Stimulated activated CD4-positive, alpha-beta T cell treated with anti-CD3 and anti-CD28 coated beads, Interleukin-4, amount 100 ng/mL, for 4 hours (primary cell): ENCODE measurements at places on chromosomes 3 and 15.
A peak's percentile ranks its signal among the peaks of the same experiment; 100 is the strongest.

DNA sequence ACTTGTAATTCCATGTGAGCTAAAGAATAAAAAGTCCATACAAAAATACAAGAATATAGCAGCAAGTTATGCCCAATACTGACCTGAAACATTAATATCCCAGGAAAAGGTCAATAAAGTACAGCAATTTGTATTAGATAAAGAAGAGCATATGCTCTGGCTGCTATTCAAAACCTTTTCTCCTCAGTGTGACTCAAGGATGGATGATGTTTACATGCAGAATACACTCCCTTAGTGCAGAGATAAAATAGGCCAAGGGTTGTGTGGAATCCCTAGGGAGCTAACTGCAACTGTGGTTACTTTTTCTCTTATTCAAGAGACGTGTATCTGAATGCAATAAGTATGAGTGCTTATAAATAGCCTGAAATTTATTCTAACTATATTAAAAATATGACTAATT, 78.7 kb downstream of the SLC9A9 start:
- DNase-seq = no peak

GRCh38 chr3:161371441-161372320, at the start of gene SPTSSB:
TSS of gene SPTSSB (minus strand) at chr3:161371517. CDS start at chr3:161346323, 25,194 bp downstream.
- DNase-seq = peak; percentile 56

DNA sequence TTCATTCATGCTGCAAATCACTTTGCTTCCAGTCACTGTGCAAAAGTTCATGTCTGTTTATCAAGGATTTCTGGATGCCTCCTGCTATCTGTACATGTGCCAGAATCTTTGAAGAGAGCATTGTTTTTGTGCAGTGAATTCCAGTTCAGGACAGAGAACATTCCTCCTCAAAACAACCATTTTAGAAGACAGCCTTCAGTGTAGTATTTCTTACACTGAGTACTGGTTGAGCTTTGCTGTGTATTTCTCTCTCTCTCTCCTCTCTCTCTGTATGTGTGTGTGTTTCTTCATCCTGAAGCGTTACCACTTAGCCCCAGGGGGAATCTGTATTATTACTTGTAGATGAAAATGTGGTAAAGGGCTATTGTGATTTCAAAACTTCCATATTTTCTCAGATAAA, 123.8 kb upstream of the CHL1 start:
- DNase-seq = no peak

GRCh38 chr15:80176443-80176842, 23.6 kb downstream of the FAH start:
- no peak for DNase-seq

DNA sequence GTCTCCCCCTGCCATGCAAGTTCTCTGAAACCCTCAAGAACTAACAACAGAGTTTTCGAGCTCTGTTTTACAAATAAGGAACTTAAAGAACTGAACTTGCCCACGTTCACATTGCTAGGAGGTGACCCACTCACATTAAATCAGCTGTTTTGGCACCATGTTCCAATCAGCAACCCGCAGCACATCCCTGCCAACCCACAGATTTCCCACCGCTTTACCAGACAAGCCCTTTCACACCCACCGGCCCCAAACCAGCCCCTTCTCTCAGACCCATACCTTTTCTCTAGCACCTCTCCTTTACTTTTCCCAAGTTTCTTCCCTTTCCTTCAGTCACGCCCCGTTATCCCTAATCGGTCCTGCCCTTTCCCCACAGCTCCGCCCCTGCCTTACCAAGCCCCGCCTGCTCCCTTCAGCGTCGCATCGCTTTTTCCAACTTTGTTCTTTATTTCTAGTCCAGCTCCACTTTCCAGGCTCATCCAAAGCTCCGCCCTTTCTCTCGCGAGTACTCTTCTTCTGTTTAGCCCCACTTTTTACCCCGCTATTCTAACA, 804 bp upstream of the BRPF1 start:
- DNase-seq = no peak

DNA sequence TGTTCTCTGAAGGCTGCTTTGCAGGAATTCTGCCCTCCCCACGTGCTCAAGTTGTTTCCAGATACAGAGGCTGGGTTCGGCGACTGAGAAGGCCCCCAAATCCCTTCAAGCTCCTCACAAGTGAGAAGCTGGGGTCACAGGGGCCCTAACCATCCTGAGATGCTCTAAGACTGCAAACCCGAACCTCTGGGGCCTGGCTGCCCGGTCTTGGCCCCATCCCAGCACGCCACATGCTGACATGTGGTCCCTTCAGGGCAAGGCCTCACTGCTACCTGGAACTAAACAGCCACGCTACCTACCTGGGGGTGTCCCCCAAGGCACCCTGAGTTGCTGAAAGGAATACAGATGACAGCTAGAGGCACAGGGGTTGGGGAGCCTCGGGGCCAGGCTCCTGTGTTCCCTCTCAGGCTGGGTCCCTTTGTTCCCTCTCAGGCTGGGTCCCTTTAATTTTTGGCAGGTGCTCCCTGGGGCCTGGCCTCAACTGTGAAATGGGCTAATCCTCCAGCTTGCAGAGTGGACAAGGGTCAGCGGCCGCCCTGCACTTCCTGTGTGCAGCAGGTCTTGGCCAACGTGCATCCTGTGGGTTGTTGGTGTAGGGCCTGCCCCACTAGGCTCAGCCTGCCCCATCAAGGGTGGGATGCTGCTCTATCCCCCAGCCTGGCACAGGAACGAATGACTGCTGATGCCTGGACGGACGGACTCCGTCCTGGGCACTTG, 32.5 kb downstream of the KLHL25 start:
- no peak for DNase-seq

DNA sequence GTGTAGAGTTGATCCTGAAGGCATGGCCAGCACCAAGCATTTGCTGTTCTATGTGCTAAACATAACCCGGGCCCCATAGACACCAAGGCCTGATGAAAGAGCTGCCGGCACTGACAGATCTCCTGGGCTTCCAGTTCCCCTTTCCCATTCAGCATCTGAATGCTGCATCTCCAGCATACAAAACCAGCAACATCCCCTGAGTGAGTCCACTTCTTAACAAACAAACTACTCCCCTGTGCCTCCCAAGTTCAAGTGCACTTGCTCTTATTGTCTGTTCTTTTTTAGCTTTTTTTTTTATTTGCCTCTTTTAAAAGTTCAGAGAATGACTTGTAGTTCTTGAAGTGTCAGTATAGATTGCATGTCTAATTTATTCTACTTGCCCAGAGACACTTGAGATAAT, 156.0 kb downstream of the EDEM1 start:
- no peak for DNase-seq

DNA sequence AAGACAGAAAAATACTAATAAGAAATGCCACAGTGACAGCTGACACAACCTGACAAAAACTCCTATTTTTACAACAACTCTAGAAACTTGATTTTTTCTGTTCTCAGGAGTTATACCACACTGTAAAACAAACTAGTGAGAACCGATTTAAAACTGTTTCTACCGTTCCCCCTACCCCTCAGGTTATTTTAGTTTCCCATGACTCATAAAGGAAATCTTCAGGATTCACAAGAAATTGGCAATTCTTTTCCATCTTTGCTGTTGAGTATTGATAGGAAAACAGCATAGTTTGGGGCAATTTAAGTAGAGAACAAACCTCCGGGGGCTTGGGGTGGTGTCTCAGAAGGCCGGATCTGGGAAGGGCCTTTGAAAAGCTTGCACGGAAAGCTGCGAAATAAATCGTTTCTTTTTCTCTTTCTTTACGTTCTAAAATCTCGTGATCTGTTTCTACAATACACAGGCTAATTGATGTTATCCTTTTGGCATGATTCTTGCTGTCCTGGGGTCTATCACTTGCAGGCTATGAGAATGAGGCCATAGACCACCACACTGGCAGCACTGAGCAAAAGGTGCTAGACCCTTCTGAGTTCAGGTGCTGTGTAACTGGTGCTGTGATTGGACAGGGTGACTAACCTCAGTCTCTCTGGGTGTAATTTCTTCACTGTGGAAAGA, 89.3 kb downstream of the LPP start:
- DNase-seq = no peak

DNA sequence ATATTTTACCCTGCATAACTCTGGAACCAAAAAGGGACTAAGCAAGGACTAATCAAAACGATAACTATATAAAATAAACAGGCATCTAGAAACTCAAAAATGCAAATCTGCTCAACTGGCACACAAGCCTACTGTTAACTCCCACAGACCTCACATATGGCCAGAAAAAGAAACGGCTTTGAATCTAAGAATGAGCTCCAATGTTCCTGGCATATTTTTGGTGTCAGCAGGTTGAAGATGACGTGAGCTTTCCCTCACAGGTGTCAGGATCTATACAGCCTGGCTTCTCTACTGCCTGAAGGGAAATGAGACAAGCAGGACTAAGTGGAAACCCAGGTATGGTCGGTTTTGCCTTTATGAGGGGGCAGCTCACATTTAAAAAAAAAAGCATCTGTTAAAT, 120.1 kb upstream of the SPATA12 start:
- DNase-seq = no peak

DNA sequence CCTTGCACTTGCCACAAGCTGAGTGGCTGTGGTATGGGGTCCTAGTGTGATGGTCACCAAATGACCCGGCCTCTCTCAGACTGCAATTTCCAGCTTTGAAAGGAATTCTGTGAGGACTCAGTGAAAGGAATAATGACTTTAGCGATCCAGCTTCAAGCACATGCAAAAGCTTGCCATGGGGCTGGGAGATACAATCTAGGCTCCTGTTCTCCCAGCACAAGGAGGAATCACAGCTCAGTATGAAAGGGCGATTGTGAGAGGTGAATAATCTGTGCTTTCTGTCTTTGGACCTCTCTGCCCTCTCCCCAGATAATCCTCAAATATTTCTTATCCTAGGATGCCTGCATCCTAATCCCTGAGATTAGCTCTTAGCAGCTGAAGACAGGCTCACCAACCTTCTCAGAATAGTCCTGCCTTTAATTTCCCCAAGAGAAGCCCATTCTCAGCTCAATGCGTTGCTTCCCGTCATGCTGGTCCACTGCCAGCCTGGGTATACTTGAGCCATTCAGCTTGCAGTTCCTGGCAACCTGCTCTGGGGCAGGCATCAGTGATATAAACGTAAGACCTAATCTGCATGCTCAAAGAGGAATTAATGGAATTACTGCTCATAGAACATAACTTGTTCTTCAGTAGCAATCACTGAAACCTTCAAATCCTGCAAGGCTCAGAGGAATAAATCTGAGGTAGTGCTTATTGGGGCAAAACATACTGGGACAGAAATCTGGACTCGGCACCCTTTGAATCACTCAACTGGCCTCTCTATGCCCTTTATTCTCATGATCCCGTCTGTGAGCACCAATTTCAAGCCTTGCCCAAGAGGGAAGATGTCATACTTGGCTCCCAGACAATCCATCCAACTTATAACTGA, 15.1 kb downstream of the TLNRD1 start:
- DNase-seq = no peak

- DNase-seq = no peak
These were observed 79.1 kb upstream of the CGNL1 start for GRCh38 chr15:57297163-57297593.

- peak; percentile 64 for DNase-seq
These were observed 66.1 kb downstream of the SLC30A4 start for GRCh38 chr15:45456212-45457106.

DNA sequence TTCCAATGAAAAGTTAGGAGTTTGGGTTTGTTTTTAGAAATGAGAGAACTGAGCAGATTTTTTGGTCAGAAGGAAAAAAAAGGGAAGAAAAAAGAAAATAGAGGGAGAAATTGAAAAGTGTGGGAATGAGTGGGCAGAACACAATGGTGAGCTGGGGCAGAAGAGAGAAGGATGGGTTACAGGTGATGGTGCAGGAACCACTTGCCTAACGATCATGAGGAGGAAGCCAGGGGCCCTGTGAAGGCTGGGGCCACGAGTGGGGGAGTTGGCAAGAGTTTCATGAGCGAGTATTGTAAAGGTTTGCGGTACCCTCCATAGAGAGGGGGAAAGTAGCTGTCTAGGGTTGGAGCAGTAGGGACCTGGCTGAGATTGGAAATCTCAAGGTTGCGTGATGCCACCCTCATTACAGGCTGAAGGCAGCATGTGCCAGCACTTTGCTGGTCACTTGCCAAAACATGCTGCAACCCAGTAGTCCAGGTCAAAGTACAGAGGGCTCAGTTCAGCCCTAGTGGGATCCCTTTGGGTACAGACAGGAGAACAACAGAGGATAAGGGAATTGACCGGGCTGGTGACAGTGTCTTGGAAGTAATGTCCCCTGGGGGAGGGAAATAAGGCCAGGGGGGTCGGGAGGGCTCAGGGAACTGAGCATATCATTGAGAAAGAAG, 6.6 kb downstream of the IVD start:
- no peak for DNase-seq

DNA sequence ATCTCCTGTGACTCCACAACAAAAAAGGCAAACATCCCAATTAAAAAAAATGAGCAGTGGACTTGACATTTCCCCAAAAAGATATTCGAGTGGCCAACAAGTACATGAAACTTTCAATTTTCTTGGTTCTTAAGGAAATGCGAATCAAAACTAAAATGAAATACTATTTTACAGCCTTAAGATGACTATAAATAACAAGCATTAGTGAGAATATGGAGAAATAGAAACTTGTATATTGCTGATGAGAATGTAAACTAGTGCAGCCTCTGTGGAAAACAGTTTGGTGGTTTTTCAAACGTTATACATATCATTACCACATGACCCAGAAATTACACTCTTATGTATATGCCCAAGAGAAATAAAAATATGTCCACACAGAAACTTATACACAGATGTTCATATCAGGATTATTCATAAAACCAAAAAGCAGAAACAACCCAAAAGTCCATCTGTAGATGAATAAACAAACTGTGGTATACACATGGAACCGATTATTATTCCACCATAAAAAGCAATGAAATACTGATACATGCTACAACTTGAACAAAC, 153.2 kb upstream of the GPR149 start:
- no peak for DNase-seq

DNA sequence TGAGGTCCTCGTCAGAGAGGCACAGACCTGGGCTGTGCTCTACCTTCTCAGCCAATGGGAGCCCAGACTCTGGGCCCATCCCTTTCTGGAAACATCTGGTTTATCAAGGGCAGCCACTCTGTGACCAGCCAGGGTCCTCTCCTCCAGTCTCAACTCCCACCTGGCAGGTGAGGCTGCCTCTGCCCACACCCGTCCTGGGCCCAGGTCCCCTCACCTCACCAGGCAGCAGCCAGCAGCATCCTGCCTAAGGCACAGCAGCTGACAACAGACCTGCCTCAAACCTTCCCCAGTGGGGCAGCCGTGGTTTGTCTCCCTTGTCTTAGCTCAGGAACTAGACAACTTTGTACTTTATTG, 8.7 kb upstream of the VIPR1 start:
- no peak for DNase-seq

DNA sequence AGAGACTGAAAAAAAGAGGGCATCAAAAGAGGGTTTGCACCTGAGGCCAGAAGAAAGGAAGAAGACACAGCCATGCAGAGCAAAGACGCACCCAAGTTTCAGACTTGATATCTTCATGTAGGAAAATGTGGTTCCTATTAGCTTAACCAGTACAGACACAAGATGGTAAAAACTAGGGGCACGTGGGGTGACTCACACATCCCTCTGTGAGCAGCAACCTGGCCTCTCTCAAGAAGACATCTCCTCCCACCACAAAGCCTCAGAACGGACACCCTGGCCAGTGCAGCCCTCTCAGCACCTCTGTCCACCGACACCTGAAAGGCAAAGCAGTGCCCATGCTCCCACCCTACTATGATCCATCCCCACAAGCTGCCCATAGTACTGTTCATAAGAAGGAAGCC, 33.3 kb downstream of the GLB1 start:
- peak; percentile 45 for DNase-seq

- DNase-seq = no peak
These were observed 79.9 kb downstream of the NR2F2 start for GRCh38 chr15:96410175-96411055.
